Caki2 (cell line): ENCODE measurements at places on chromosomes 11 and 22.

DNA sequence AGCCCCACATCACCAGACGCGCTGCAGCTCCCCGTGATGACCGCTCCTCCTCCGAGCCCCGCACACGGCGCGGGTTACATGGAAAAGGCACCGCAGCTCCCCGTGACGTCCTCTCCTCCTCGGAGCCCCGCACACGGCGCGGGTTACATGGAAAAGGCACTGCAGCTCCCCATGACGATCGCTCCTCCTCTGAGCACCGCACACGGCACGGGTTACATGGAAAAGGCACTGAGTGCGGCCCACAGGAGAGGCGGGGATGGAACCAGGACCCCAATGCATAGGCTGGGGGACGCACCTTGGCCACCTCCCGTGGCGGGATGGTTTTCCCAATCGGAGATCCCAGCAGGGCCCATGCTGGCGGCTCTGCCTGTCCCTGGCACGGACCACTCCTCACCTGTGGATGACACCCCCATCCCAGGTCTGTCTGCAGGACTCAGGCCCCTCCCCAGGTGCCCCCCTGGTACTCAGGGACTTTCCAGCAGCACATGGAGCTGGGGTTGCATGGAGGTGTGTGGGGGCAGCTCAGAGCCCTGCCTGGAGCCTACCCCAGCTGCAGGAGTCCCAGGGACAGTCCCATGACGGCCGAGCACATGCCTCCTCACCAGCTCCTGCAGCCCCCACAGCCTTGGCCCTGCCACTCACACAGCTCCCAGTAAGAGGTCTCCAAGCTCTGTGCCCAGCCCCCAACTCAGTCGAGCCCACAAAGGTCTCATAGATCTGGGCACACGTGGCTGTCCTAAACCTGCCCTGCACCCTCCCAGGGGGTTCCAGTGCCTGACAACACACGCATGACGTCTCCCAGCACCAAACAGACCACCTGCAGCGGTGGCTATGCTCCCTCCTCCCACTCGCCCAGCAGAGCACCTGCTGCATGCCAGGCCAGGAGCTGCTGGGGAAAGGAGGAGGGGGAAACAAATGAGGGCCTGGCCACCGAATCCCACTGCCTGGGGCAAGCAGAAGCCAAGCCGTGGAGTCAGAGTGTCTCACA, 166.6 kb downstream of the BRD1 start:
- no peak for DNase-seq

- DNase-seq = no peak
Observed at GRCh38 chr11:112899235-112900006, 61.8 kb upstream of the NCAM1 start.

- no peak for DNase-seq
Observed at GRCh38 chr22:20980938-20981722, 967 bp upstream of the LZTR1 start.

DNA sequence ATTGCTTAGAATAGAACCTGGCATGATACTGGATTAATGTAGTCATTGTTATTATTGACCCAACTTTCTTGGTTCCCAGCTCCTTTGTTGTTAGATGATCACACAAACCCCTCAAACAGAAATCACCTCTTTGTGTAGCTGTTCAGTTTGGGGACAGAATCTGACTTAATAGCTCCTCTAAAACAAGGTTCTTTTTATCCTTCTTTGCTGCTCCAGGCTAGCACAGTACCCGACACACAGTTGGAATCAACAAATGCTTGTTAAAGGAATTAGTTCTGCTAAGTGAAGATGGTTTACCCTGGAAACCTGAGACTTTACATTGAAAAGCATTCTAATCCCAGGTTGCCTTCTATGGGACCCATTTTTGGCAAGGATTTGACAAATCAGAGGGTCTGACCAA, 43.9 kb downstream of the GAB2 start:
- no peak for DNase-seq
